Brain (organoid and tissue), 16 donors: ENCODE measurements at places on chromosomes 12 and 14.
A peak's percentile ranks its signal among the peaks of the same experiment; 100 is the strongest.

- peak; percentile 77 for DNase-seq
Measured at GRCh38 chr14:59918824-59919569, 947 bp upstream of the LRRC9 start.

- no peak for DNase-seq
Measured at GRCh38 chr14:44163946-44164345, 343.1 kb downstream of the FSCB start.

DNA sequence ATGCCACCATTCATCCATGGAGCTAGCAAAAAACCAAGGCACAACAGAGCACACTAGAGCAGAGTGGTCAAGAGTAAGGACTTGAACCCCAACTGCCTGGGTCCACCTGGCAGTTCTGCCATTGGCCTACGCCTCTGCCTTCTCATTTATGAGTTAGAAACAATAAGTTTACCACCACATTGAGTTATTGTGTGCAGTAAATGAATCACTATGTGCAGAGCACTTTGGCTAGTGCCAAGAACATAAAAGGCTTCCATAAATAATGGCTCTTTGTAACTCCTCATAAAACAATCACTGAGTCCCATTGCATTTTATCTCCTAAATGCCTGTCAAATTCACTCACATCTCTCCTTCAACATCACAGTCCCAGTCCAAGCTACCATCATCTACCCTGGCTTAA, 86.3 kb downstream of the OTX2 start:
- DNase-seq, result no peak

DNA sequence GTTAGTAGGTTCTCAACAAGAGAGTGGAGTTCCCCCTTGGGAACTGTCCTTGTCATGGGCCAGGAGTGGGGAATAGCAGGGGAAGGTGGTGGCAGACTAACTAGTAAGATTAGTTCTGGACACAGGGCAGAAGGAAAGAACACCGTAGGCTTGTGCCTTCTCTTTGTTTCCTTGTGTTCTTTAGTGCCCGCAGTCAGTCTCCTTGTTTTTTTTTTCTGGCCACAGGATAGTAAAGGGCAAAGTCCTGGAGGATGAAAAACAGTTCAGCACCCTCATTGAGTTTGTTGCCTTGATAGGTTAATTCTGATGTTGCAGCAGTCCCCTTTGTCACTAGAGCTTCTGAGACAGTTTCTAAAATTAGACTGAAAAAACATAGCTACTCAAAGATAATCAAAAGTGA, 8.4 kb downstream of the PEX5 start:
- DNase-seq, result no peak

- no peak for DNase-seq
Measured at GRCh38 chr14:55417955-55418354, 6.3 kb upstream of the ATG14 start.

DNA sequence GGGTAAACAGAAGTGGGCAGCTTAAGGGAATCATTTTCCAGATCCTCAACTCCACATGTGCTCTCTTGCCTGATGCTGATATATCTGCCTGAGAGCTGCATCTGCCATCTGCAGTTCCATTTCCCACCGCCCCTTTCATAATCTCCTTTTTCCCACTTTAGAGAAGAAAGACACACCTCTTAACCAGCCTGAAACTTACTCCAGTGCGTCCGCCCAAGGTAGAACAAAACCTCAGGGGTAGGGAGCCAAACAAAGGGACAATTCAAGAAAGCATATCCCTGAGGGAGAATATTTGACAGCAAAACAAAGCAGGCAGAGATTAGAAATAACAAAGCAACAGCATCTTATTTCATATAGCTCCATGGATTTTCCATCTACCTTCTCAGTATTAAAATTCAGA, 4.3 kb downstream of the MDM1 start:
- no peak for DNase-seq
